ENCODE measurements at places on chromosomes 4 and X. TPM values are rescaled to one million over a fixed set of nuclear protein-coding genes. Genes with fewer than 3 reads are reported as not detected.

CT45A5 gene
- not detected for total RNA-seq

SUPT20HL2 gene
- total RNA-seq = not detected

RGS12 gene
- 39.3 TPM for total RNA-seq

CC2D2A gene
- 4.6 TPM for total RNA-seq

IBSP gene
- total RNA-seq = not detected

GAGE2A gene
- not detected for total RNA-seq

ZFP92 gene
- 0.26 TPM for total RNA-seq

VEGFC gene
- total RNA-seq = 0.26 TPM

SOX3 gene
- total RNA-seq = not detected

ARL9 gene
- not detected for total RNA-seq

NLRP2B gene
- total RNA-seq = under 0.01 TPM

MSMO1 gene
- 34.5 TPM for total RNA-seq

ADD1 gene
- total RNA-seq = 174 TPM

GPRIN3 gene
- total RNA-seq = 0.69 TPM

SLC25A6 gene
- 238 TPM for total RNA-seq

IL21 gene
- not detected for total RNA-seq

RNF128 gene
- total RNA-seq = 0.09 TPM

PPEF2 gene
- not detected for total RNA-seq

MAGEA10 gene
- not detected for total RNA-seq

BBS12 gene
- 6.8 TPM for total RNA-seq

FAM236B gene
- not detected for total RNA-seq

PWWP3B gene
- not detected for total RNA-seq

GUCY1A1 gene
- total RNA-seq = 163 TPM

UNC5C gene
- not detected for total RNA-seq

POU4F2 gene
- not detected for total RNA-seq

MAP7D2 gene
- total RNA-seq = 0.09 TPM

CAPN6 gene
- total RNA-seq = not detected

PPP2R2C gene
- 0.54 TPM for total RNA-seq

GAB1 gene
- 15.7 TPM for total RNA-seq

IL2 gene
- not detected for total RNA-seq

ALPK1 gene
- total RNA-seq = 0.65 TPM

PRDM8 gene
- total RNA-seq = 2.7 TPM

EDA2R gene
- total RNA-seq = 1.5 TPM

HPGD gene
- total RNA-seq = not detected

FGF2 gene
- total RNA-seq = 7.9 TPM

PRR32 gene
- not detected for total RNA-seq

SLC16A2 gene
- total RNA-seq = 0.43 TPM

NHSL2 gene
- total RNA-seq = 18.4 TPM

TLR7 gene
- not detected for total RNA-seq

MAGIX gene
- 0.76 TPM for total RNA-seq

IRS4 gene
- total RNA-seq = 0.09 TPM

Measured in dermis lymphatic vessel endothelial cell (primary cell).